ENCODE measurements at places on chromosomes 6 and 20.
A peak's percentile ranks its signal among the peaks of the same experiment; 100 is the strongest.

DNA sequence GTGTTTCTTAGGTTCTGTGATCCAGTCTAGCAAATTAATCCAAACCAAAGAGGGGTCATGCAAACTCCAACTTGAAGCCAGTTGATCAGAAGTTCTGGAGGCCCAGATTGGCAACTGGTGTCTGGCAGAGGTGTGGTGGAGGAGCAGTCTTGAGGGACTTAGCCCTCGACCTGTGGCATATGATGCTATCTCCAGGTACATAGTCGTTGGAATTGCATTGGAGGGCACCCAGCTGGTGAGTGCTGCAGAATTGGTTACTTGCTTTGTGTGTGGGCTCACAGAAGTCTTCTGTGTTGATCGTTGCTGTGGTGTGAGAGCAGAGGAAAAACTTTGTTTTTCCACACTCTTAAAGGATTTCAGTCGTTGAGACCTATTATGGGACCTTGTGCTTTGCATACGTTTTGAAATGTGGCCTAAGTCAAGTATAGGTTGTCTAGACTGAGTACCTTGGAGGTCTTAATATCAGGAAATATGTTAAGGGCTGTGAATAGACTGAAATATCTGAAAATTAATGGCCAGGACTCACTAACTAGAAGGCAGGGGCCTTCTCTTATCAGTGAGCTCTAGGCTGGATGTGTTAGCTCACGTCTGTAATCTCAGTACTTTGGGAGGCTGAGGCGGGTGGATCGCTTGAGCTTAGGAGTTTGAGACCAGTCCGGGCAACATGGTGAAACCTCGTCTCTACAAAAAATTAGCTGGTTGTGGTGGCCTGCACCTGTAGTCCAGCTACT lies 7.8 kb downstream of the PANK2 start:
- DNase-seq: no peak

GRCh38 chr6:144697369-144697760 lies 412.2 kb downstream of the UTRN start:
- DNase-seq: no peak

GRCh38 chr6:34506718-34507117 lies 40.8 kb downstream of the PACSIN1 start:
- DNase-seq: no peak

DNA sequence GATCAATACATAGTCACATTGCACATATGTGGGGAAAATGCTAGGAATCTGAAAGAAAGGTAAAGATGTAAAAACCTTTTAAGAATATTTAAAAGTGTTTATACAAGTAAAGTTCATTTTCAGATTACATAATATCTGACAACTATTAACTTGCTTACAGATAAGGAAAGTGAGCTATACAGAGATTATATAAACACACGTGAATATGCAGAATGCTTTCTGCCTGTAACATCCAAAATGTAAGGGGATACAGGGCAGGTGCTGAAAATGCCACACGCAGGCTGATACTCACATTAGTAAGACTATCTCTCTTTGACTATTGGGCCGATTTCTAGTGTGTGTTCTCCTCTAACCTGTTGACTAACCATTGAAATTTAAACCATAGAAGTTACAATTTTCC lies 17.9 kb upstream of the MAP7 start:
- DNase-seq: no peak

DNA sequence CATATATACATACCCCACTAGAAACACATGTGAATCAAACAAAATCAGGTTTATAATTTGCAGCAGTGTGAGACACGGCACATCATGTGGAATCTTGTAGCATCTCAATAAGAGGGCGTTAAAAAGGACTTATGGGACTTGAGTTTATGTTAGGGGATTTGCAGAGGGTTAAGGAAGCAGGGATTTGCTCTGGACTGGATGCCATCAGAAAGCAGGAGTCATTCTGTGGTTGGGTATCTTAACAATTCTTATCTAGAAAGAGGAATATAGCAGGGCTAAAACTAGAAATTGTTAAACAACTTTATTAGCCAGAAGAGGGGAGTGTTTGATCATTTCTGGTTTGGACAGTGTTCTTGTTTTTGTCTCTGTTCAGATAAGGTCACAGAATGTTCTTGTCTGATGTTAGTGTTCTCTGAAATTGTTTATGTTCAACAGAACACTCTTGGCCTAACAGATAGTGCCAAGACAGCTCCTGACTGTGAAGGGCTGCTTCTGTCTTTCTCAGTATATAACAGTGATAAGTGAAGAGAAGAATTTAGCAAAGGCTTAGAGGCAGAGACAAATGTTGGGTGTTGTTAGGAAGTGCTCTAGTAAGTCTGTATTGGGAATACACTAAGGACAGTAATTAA lies 39.2 kb downstream of the LIN28B start:
- peak; percentile 33 for DNase-seq

DNA sequence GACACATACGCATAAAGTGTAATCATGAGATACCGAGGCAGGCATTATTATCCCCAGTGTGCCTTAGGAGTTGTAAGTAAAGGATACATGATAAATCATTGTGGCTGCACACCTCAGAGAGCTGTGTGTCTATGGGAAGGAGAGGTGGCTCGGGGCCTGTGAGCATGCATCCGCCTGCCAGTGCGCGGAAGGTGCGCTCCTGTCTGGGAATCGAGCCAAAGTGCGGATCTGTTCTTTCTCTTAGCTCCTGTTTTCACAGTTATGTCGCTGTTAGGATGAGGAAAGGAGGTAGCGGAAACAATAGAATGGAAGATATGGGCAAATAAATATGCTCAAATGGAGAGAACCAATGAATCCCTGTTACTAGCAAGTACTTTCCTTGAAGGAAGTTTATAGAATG lies 98.0 kb downstream of the ANKRD6 start:
- no peak for DNase-seq

DNA sequence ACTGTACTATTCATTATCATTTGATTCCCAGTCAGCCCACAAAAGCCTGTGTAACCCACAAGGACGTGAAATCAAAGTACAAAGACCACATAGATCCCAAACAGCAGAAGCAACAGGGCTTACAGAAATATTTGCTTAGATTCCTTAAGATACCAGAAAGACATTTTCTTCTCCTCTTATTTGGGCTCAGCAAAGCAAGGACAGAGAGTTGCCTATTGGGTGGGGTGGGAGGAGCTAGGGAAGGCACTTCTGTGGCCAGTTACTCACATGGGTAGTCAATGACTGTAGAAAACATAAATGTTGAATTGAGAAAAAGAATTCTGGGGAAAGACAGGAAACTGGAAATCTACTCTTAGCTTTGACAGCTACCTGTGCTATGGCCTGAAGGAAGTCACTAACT lies 19.8 kb downstream of the PDE7B start:
- peak; percentile 29 for DNase-seq

GRCh38 chr6:119856136-119856535 lies 506.6 kb upstream of the MAN1A1 start:
- DNase-seq: no peak

DNA sequence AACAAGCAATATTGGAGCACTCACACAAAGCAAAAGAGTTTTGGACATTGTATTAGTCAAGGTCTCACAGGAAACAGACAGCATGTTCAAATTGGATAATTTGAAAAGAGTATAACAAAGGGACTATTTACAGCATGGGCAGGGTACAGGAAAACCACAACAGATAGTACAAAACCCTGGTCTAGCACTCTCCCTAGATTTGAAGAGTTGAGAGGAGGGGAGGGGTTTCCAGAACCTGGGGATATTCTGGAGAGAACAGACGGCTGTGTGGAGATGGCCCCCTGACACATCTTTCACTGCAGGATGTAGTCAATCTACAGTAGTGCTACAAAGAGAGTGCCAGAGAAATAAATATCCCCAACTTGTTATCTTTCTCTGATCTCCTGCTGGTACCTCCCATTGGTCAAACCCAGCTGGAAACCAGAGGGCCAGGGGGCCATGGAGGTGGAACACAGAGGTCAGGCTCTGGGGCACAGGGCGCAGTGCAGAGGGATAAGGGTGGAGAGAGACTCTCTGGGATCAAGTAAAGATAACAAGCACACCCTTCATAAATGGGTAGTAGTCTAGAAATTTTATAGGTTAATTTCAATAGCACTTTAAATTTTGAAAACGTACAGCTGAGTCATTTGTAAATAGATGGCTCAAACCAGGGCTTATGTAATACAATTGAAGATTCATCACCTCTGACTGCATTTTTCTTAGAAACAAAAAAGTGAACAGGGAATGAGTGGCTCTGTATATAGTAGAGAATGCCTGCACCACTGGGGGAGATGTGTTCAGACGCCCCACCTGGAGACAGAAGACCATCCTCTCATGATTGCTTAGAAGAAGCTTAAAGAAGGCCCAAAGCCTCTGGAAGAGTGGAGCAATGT lies 25.7 kb downstream of the RCAN2 start:
- DNase-seq: peak; percentile 28

- no peak for DNase-seq
Measured at GRCh38 chr20:32709632-32710121, 33.6 kb downstream of the COMMD7 start.

DNA sequence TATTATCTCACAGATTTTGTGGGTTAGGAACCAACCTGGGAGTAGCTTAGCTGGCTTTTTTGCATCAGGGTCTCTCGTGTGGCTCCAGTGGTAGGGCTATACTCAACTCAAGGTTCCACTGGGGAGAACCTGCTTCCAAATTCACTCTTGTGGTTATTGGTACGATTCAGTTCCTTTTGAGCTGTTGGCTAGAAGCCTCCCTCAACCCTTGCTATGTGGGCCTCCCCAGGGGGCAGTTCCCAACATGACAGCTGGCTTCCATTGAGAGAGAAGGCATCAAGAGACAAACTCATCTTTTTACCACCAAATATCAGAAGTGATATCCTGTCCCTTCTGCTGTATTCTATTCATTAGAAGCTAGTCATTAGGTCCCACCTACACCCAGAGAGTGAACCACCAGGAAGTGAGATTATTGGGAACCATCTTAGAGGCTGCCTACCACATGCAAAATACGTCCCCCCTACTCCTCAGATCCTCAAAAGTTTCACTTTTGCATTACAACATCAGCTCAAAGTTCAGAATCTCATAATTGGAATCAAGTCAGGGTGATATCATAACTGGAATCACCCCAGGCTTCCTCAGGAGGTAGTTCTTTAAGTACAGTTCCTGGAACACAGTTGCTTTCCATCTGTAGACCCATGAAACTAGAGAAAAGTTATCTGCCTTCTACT lies 30.9 kb downstream of the MKKS start:
- no peak for DNase-seq

DNA sequence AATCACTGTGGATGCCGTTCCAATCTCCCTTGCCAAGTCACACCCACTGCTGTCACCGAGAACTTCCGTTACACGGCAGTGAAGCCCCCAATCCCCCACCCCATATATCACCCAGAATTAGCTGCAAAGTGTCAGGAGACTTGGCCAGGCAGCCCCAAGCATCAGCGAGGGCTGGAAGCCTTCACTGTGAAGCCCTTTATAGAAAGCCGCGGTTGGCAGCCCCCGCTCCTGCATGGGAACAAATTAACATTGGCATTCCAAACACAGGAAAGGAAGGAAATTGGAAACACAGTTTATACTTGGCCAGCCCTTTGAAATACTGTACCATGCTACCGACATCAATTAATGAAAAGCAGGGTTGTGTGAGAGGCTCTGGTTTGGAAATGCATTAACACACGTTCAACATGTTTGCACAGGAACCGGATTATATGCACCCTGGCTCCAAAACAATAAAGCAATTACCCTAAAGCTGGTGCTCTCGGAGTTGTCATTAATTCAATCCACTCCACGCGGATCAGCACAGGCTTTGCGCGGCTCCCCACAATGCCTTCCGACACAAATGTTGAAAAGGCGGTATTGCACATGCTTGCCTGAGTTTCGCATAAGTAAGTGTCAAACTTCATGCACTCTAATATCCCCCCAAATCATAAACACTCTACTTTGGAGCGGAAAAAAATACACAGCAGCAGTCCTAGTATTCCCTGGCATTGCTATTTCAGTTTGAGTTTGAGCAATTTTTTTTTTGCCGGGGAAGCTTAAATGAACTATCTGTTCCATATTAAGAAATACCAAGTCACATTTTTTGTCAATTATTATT lies 7.1 kb downstream of the BMP7 start:
- DNase-seq: no peak

- DNase-seq: no peak
Measured at GRCh38 chr6:129946439-129947140, 71.8 kb upstream of the L3MBTL3 start.

GRCh38 chr20:35192118-35192872 lies 20.4 kb downstream of the PROCR start:
- no peak for DNase-seq

GRCh38 chr6:36780442-36781177 lies 58.6 kb downstream of the CPNE5 start:
- no peak for DNase-seq

GRCh38 chr6:160238278-160238711 lies 20.3 kb downstream of the SLC22A2 start:
- no peak for DNase-seq

DNA sequence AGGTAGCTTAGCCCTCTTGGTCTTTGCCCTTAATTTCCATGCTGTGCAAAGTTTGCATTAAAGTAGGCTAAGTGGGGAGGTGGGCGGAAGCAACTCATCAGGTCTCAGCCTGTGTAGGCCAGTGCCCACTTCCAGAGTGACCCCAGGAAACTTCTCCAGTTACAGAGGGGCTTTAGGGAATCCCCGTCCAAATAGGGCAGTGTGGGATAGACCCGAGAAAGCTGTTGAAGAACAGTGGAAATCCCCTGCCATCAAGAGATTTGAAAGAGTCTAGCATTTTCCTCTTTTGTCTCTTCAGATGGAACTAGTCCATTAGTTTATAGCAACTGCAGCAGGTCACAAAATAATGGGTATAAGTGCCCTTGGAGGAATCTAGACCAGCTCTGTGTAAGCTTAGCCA lies 20.2 kb downstream of the SF3B5 start:
- DNase-seq: no peak

DNA sequence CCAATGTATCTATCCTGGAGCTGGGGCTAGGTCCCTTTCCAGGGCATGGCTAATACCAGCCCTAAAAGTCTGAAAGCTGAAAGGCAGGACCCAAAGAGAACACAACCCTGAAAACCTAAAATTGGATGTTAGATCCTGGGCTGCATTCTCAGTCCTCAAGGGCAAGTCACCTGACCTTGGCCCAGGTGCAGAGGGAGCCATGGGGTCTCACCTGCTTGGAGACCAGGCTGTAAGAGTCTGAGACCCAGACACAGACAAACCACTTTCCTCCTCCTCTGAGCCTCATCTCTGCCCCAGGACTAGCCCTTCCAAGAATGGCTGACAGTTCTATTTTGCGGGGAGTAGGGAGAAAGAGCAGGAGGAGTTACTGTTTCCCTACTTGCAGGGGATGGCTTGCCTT lies 60.0 kb downstream of the EFCAB8 start:
- DNase-seq: no peak

DNA sequence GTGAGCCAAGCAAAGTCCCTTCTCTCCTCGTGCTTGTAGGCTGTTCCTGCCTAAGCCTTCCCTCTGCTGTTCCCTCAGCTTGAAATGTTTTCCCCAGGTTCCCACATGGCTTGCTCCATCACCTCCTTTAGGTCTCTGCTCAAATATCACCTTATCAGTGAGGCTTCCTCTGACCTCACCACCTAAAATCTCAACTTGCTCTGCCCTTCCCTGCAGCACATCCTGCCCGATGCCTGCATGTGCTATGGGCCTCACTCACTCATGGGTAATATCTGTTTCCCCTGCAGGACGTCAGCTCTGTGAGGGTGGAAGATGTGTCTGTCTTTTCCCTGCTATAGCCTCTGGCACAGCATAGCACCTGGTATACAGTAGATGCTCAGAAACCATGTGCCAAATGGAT lies 29.9 kb upstream of the FKBP1A start:
- no peak for DNase-seq

GRCh38 chr20:48492715-48493070 lies 335.1 kb downstream of the PREX1 start:
- no peak for DNase-seq

All from GM03348 (cell line).